Karpas-422 (cell line): ENCODE measurements at places on chromosomes 16 and 17.

- DNase-seq: no peak
Observed at GRCh38 chr16:57741660-57742191, 6.2 kb downstream of the KATNB1 start.

DNA sequence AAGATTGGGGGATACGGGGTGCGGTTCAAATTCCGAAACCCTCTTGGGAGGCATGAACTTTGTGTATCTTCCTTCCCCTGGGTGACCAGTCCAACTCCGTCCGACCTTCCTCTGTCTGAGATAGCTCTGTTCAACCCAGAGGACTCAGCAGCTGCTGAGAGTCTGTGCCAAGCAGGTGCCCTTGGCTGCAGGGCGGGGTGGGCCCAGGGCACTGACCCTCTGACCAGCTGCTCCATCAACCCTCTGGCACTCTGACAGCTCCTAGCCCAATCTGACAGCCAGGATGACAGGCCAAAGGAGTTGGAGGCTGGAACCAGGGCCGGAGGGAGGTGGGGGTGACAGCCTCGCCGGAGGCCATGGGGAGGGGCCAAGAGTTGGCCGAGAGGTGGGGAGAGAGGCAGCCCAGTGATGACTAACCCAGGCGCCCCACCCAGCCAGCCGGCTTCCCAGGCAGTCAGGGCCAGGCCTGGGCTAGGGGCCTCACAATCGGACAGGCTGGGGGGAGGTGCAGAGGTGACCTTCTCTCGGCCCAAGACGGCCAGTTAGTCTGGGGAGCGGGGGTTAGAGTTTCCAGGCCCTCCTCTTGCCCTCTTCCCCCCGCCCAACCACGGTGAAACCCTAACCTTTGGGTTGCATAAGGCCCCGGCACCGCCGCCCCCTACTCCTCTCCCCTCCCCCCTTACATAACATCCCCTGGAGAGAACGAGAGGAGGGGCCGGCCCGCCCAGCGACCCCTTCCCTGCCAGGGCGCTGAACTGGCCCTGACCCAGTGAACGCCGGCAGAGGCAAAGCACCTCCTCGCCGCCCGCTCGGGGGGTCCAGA lies 5.0 kb upstream of the TLCD2 start:
- DNase-seq: no peak

DNA sequence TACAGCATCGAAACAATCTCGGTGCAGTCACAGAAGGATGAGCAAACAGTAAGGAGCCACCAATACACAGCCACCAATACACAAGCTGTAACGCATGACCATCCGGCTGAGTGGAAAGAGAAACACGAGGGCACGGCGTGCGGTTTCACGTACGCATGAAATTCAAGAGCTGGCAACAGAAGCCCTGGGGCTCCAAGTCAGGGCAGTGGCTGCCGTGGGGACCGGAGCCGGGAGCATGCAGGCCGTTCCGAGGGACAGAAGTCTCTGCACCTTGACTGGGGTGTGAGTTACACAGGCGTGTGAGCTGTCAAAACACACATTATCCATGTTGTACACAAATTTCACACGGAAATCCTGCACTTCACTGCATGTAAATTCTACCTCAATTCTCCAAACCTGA lies 50.6 kb upstream of the METRNL start:
- no peak for DNase-seq

- DNase-seq: no peak
Observed at GRCh38 chr17:54882950-54883349, 17.7 kb upstream of the TOM1L1 start.

- DNase-seq: no peak
Observed at GRCh38 chr17:67518876-67519275, 141.8 kb downstream of the PITPNC1 start.

DNA sequence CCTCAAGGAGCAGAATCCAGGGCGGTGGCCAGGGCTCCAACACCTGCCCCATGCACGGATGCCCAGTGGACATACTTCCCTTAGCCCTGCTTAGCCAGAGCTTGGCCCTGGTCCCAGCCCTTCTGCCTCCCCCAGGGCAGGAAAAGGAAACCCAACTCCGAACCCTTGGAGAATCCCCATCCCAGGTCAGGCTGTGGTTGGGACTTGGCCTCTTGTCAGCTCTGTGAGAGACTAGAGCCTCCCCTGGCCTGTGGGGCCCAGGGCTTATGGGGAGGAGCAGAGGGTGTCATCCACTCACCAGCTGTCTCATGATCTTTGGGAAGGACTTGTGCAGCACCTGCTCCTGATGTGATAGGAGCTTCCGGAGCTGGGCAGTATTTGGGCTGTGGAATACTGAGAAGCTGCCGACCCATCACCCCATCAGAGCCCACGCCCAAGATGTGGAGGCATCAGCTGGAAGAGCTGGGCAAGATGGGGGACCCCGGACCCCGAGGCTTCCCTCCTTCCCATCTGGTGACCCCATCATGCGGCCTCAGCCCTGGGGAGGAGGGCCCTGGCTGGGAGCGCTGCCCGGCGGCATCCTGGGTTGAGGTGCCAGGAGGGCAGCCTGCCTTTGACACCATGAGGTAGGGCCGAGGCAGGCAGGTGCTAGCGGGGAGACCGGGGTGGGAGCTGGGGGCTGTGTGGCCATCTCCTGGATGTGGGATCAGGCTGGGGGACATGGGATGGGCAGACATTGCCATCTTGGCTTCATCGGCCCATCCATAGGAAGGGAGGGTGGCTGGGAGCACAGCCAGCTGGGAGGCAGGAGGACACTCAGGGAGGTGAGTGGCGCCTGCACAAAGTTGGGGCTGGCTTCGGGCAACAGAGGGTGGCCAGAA lies 45.1 kb downstream of the TNFRSF13B start:
- DNase-seq: no peak

DNA sequence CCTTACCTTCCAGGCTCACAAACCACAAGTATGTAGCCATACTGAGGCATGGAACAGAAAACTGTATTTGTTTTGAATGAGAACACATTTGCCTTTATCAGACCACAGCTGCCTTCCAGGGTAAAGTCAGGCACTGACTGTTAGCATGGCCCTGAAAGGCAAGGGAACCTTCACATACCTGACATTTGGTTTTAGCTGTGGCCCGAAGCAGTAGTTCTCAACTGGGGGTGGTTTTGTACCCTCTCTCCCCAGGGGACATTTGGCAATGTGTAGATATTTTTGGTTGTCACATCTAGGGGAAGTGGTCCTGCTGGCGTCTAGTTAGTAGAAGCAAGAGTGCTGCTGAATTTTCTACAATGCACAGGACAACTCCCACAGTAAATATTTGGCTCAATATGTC lies 9.2 kb downstream of the HERPUD1 start:
- DNase-seq: no peak

DNA sequence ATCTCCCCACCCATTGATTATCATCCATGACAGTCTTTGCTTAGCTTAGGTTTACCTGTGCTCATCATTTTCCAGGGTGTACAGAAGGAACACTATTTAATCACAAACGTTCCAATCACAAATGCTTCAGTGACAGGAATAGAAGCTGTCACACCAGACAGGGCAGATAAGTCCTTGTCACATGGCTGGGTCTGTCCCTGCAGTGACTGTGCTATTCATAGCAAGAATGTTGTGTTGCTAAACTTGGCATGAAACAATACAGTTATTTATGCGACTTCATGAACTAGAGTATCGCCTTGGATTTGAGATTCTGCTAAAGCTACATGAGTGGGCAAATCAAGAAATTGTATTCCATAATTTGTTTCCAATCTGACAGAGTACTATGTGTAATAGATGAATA lies 108.4 kb downstream of the CDH13 start:
- DNase-seq: no peak

- DNase-seq: no peak
Observed at GRCh38 chr16:5619304-5619703, 521.7 kb upstream of the EEF2KMT start.

DNA sequence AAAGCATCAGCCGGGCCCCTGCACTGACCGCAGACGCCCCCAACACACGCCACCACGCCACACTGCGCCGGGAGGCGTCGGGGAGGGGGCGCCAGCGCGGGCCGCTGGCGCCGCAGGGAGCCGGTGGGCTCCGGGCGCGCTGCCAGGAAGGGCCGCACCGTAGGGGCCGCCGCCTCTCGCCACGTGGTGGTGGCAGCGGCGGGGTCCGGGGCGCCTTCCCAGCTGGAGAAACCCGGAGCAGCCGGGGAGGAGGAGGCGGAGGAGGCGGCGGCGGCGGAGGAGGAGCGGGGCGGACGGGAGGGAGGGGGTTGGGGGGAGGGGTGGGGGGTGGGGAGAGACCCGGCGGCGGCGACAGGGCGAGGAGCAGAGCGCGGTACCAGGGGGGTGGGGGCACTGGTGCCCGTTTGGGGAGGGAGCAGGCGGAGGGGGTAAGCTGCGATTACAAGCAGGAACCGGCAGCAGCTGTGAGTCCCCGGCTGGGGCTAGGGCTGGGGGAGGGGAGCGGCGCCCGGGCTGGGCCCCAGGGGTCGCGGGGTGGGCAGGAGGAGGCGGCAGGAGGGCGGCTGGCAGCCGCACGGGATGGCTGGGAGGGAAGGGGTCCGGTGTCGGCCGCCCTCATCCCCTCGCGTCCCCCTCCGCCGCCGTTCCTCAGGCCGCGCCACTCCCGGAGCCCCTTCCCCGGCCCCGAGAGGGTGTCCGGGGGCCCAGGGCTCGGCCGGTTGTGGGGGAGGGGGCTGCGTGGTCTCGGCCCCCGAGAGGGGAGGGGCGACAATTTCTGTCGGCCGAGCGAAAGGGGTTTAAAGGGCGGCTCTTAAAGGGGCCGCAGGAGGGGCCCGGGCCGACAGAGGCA lies at the start of gene TBKBP1:
TSS of gene TBKBP1 (plus strand) at position 431 of the 850 bp plus-strand sequence. CDS start 1,952 bp downstream, outside the sequence.
- no peak for DNase-seq

- DNase-seq: no peak
Observed at GRCh38 chr17:80908776-80909175, 82.9 kb upstream of the CHMP6 start.

DNA sequence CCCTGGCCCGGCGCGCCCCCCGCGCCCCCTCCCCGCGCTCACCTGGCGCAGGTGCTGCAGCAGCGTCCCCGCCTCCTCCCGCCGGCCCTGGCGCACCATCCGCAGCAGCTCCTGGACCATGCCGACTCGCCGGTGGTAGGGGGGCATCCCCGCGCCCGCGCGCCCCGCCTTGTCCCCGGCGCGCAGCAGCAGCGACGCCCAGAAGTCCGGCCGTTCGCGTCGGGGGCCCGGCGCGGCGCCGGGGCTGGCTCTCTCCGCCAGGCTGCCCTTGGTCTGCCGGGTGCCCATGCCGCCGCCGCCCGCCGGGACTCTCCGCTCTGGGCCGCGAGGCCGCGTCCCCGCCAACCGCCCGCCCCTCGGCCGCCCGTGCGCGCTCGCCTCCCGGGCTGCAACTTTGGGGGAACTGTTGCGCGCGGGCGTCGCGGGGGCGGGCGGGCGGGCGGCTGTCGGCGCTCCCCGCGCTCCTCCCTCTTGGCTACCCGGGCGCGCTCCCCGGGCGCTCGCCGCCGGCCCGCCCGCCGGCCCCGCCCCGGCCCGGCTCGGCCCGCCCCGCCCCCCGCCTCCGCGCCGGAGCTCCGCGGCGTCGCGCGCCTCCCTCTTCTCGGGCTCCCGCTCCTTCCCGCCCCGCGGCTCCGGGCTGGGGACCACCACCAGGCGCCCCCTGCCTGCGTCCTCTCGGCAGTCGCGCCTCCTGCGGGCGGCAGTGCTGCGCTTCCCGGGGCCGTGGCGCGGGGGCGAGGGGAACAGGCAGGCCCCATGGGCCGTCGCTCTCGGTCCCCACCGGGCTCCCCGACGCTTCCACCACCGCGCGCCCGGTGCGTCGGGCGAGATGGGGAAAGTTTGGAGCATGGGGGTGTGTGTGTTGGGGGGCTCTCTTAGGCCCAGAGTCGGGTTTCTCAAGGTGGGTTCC lies at the start of gene LRRC75A:
TSS of gene LRRC75A (minus strand) at position 491 of the 910 bp plus-strand sequence. CDS start at position 288, 203 bp downstream.
- DNase-seq: peak; percentile 73

DNA sequence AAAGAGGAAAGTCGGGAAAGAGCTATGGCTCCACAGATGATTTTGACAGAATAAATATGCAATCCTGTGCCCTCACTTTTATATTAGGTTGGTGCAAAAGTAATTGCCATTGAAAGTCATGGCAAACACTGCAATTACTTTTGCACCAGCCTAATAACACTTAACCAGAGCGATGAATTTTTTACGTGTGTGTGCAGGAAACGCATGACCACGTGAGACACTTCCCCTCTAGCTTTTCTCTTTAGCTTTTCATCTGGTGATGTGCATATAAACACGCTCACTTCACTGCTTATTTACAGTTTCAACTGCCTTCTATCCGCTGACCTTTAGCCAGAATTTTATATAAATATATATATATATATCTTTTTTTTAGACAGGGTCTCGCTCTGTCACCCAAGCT lies 216.3 kb upstream of the PSMD7 start:
- no peak for DNase-seq

DNA sequence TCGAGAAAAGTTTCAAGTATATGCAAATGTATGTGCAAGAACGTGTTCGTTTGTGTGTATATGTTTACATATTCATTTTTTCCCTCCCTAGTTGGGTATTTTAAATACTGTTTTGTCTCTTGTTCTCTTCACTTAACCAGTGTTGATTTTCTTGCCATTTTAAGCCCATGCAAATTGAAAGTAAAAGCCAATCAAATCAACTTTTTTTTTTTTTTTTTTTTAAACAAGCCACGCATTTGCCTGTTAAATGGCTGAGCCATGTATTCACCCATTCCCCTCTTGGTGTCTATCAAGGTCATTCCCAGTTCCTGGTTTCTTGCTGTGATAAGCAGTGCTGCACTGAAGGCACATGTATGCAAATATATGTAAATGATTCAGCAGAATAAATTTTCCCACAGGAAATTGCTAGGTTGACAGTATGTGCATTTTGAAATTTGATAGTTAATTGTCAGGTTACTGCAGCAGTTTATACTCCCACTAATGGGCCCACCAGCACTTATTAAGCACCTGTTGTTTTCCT lies 12.2 kb downstream of the ABCC1 start:
- no peak for DNase-seq

- DNase-seq: no peak
Observed at GRCh38 chr16:28091656-28092055, 28.1 kb upstream of the GSG1L start.

DNA sequence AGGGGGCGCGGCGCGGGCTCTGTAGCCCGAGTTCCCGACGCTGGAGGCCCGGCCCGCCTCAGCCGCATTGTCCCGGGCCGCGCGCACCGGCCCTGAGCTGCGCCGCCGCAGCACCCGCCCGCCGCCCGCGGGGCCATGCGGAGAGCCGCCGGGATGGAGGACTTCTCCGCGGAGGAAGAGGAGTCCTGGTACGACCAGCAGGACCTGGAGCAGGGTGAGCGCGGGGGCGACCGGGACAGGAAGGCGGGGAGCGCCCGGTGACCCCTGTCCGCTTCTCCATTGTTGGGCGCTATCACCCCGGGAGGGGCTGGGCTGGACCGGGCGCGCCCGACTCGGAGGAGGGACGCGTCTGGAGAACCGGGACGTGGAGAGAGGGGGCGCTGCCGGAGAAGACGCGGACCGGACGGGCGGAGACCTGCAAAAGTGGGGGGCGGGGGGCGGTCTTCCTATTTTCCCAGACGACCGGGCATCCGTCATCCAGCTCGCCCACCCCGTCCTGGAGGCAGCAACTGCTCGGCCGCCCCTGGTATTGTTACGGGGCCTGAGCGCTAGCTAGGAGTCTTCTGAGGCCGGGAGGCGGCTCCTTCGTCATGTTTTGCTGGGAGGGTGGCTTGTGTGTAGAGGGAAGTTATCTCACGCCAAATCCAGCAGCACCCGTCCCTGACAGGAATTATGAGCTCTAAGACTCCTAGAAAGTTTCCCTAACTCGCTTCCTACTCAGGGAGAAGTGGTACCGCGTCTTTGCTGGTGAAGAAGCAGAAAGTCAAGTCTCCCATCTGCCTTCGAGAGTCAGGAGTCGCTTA lies 678 bp downstream of the CDR2L start:
- DNase-seq: no peak

GRCh38 chr17:76789235-76789788 lies 51.4 kb downstream of the MFSD11 start:
- DNase-seq: no peak
